ENCODE measurements at places on chromosomes 3 and 15.

DNA sequence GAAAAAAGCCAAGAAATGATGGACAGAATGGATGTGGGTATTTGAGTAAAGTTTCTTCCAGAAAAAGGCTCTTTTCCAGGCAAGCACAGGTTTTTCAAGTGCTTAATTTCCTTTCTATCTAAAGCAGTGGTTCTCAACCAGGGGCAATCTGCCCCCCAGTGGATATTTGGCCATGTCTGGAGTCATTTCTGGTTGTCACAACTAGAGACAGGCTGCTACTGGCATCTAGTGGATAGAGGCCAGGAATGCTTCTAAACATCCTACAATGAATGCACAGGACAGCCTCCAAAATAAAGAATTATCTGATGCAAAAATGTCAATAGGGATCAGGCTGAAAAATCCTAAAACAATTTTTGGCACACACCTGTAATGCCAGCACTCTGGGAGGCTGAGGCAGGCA, 23.9 kb downstream of the SEC22C start:
- no peaks in the 10 kb centered on the region for H3K27me3 ChIP-seq
- peaks cover 27% of the 10 kb centered on the region for H3K4me1 ChIP-seq
- peak; percentile 41 for DNase-seq
- peak overlapping the region; percentile 58 for H3K27ac ChIP-seq
- H3K4me3 ChIP-seq: no peak overlapping the region

DNA sequence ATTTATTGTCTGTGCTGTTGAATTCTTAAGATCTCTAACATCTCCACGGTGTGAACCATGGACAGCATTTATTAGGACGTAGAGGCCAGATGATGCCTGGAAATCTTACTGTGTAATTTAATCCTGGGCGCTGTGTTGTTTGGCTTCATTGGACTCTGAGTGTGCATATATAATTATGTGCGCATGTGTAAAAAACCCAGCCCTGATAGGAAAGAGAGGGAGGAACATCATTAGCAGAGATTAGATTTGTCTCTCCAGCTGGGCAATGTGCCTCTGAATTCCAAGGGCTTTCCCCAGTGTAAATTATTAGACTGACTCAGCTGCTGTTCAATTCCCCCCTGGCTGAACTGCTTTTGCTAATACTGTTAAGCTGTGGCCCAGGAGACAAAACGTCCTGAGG, 39.6 kb downstream of the MAP3K13 start:
- no peaks in the 10 kb centered on the region for H3K4me1 ChIP-seq
- no peaks in the 10 kb centered on the region for H3K36me3 ChIP-seq
- no peak for DNase-seq
- H3K4me3 ChIP-seq: no peak overlapping the region
- no peak overlapping the region for H3K27ac ChIP-seq

GRCh38 chr3:109373933-109374332, 36.6 kb upstream of the DPPA4 start:
- H3K27ac ChIP-seq: no peak overlapping the region
- no peaks in the 10 kb centered on the region for H3K4me1 ChIP-seq
- H3K4me3 ChIP-seq: no peak overlapping the region
- H3K36me3 ChIP-seq: no peaks in the 10 kb centered on the region
- H3K27me3 ChIP-seq: no peaks in the 10 kb centered on the region
- no peak for DNase-seq

DNA sequence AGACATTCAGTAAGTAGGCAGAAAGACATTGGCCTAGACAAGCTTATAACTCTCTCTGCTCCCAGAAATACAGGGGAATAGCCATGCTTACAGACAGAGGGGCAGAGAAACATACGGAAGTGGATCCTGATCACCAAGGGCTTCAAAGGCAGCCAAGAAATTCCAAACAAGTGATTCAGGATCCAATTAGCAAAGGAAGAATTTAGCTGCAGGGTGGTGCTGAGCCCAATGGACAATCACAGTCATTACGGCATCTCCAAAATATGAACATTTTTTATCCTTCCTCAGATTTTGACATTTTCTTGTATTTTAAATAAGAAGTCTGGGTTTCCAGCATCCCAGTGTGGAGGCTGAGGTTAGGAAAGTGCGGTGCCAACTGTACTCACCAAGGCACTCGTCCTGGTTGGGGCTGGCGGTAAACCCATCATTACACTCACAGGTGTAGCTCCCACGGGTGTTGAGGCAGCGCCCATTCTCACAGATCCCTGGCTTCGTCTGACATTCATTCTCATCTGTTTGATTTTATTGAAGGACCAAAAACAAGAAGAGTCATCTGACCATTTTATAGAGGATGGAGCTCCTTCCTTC, 96.8 kb downstream of the DUT start:
- no peak overlapping the region for H3K27ac ChIP-seq
- no peak for DNase-seq

GRCh38 chr15:84929795-84930603, 45.5 kb downstream of the SLC28A1 start:
- peaks cover 8% of the 10 kb centered on the region for H3K4me1 ChIP-seq
- no peak for DNase-seq
- H3K4me3 ChIP-seq: no peak overlapping the region
- H3K27me3 ChIP-seq: no peaks in the 10 kb centered on the region
- no peak overlapping the region for H3K27ac ChIP-seq

GRCh38 chr15:43966646-43967045, 139.8 kb downstream of the WDR76 start:
- no peaks in the 10 kb centered on the region for H3K4me1 ChIP-seq
- no peak for DNase-seq
- no peaks in the 10 kb centered on the region for H3K36me3 ChIP-seq
- H3K27ac ChIP-seq: no peak overlapping the region
- peaks cover 6% of the 10 kb centered on the region for H3K27me3 ChIP-seq

GRCh38 chr3:131299836-131300235, 81.7 kb upstream of the NUDT16 start:
- H3K36me3 ChIP-seq: no peaks in the 10 kb centered on the region
- no peak overlapping the region for H3K4me3 ChIP-seq
- H3K4me1 ChIP-seq: no peaks in the 10 kb centered on the region

GRCh38 chr3:134357261-134357913, 16.9 kb downstream of the AMOTL2 start:
- no peak overlapping the region for H3K4me3 ChIP-seq
- H3K4me1 ChIP-seq: no peaks in the 10 kb centered on the region
- no peaks in the 10 kb centered on the region for H3K36me3 ChIP-seq

DNA sequence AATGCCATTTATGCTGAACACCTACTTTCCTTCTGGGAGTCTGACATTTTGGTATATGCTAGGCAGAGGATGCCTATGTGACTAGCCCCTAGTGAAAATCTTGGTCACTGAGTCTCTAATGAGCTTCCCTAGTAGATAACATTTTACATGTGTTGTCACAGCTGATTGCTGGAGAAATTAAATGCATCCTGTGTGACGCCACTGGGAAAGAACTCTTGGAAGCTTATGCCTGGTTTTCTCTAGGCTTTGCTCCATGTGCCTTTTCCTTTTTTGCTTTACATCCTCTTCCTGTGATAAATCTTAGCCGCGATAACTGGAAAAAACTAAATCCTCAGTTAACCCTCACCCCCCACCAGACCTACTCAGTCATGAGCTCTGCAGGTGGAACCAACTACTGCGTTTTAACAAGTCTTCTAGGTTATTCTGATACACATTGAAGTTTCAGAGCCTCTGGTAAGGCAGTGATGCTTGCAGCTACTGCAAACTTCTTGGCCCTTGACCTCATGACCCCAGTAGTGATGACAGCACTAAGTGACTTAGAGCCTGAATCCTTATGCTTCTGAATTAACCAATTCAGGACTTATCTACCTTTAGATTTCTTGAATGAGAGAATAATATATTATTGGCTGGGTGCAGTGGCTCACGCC, 292.4 kb upstream of the SOX14 start:
- no peaks in the 10 kb centered on the region for H3K36me3 ChIP-seq
- H3K4me1 ChIP-seq: no peaks in the 10 kb centered on the region
- DNase-seq: no peak
- no peak overlapping the region for H3K27ac ChIP-seq

DNA sequence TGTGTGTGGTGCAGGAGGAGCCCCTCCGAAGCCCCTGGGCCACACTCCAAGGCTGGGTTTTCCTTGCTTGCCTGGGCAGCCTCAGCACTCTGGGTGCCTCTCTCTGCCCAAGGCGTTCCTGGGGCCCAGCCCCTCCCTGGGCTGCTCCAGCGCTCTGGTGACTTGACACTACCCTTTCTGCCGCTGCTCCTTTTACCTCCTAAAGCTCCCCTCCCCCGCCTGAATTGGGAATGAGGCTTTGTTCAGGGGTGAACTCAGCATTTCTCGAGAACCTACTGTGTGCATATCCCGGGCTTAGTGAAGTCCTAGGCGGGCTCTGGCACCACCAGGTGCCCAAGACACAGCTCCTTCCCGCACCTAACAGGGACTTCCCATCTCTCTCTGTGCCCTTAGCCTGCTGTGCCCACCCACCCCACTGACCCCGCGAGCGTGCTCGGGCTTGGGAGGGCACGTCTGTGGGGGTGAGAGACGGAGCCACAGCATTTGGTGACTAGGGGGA, 1.2 kb upstream of the BAHD1 start:
- no peaks in the 10 kb centered on the region for H3K36me3 ChIP-seq
- H3K4me3 ChIP-seq: peak overlapping the region; percentile 88

- H3K27me3 ChIP-seq: no peaks in the 10 kb centered on the region
- peaks cover 2% of the 10 kb centered on the region for H3K36me3 ChIP-seq
- peak overlapping the region; percentile 95 for H3K27ac ChIP-seq
- no peak for DNase-seq
- H3K4me1 ChIP-seq: peaks cover 31% of the 10 kb centered on the region
- H3K4me3 ChIP-seq: peak overlapping the region; percentile 94
Observed at GRCh38 chr3:71066849-71067261, 516.7 kb downstream of the FOXP1 start.

DNA sequence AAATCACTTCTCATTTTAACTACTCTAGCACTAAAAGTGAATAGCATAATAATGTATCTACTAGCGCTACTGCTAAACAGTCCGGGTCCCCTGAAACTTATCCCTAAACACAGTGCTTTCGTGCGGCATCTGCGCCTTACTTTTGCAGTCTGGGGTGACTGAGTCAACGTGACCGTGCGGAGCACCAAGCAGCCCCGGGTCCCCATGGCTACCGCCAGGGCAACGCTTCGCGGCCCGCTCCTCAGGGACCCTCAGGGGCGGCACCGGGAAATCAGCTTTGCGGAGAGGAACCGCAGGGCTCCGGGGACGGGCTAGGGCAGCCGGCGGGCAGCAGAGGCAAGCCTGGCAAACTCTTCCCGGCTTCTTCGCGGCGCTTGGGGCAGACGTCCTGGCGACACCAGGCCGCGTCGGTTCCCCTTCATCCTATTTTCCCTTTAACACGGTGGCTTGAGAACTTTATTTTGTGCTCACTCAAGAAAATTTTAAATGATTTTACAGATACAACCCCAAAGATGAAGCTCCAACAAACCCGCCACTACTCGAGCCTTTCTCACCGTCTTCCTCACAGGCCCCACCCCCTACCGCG, 757 bp upstream of the DIPK2A start:
- H3K27me3 ChIP-seq: no peaks in the 10 kb centered on the region
- DNase-seq: no peak
- no peaks in the 10 kb centered on the region for H3K36me3 ChIP-seq
- peak overlapping the region; percentile 89 for H3K4me3 ChIP-seq
- peaks cover 10% of the 10 kb centered on the region for H3K4me1 ChIP-seq
- peak overlapping the region; percentile 94 for H3K27ac ChIP-seq

GRCh38 chr15:98772895-98773294, 124.6 kb downstream of the IGF1R start:
- DNase-seq: no peak
- peaks cover 40% of the 10 kb centered on the region for H3K4me1 ChIP-seq
- no peak overlapping the region for H3K27ac ChIP-seq
- no peak overlapping the region for H3K4me3 ChIP-seq

GRCh38 chr3:58308728-58309127, 2.4 kb downstream of the HTD2 start:
- no peaks in the 10 kb centered on the region for H3K27me3 ChIP-seq
- H3K27ac ChIP-seq: peak overlapping the region; percentile 97
- peaks cover 13% of the 10 kb centered on the region for H3K4me1 ChIP-seq
- H3K36me3 ChIP-seq: no peaks in the 10 kb centered on the region
- no peak for DNase-seq

- no peaks in the 10 kb centered on the region for H3K27me3 ChIP-seq
- no peak overlapping the region for H3K4me3 ChIP-seq
- no peaks in the 10 kb centered on the region for H3K36me3 ChIP-seq
- no peaks in the 10 kb centered on the region for H3K4me1 ChIP-seq
Observed at GRCh38 chr3:194111336-194111735, 24.6 kb upstream of the HES1 start.

DNA sequence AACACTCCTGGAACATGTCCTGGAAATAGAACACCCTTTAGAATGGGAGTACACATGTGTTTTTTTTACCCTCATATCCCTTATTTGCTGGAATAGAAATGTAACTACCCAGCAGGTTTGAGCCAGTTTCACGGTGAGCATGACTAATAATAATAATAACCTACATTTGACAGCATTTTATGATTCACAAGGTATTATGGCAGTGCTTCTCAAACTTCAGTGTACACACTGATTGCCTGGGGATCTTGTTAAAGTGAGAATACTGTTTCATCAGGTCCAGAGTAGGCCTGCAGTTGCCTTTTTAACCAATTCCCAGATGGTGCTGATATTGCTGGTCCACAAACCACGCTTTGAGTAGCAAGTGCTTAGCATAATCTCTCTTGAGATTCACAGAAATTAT, 63.9 kb downstream of the NFKBIZ start:
- peaks cover 4% of the 10 kb centered on the region for H3K36me3 ChIP-seq
- no peak overlapping the region for H3K4me3 ChIP-seq
- no peaks in the 10 kb centered on the region for H3K4me1 ChIP-seq
- H3K27me3 ChIP-seq: no peaks in the 10 kb centered on the region
- DNase-seq: no peak
- H3K27ac ChIP-seq: no peak overlapping the region

DNA sequence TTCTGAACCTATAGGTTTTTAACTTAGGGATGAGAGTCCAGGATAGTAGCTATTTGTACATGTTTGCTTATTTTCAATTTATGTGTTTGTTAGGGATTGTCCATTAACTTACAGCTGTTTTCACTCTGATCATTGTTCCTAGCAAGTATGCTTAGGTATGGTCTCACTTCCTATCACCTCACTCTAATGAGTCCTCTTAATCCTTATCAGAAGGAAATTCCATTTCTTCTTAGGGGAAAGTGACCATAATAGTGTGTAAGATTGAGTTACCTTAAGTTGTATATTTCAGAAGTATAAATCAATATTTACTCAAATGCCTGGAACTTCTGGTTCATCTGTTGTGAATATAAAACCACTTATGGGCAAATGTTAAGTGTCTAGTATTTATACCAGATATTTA, 53.0 kb downstream of the PIAS1 start:
- no peak overlapping the region for H3K27ac ChIP-seq
- peaks cover 20% of the 10 kb centered on the region for H3K36me3 ChIP-seq
- H3K4me1 ChIP-seq: peaks cover 50% of the 10 kb centered on the region
- H3K4me3 ChIP-seq: no peak overlapping the region
- no peaks in the 10 kb centered on the region for H3K27me3 ChIP-seq

- H3K4me3 ChIP-seq: no peak overlapping the region
- H3K27ac ChIP-seq: no peak overlapping the region
- peaks cover 27% of the 10 kb centered on the region for H3K27me3 ChIP-seq
- no peak for DNase-seq
- peaks cover 16% of the 10 kb centered on the region for H3K4me1 ChIP-seq
- no peaks in the 10 kb centered on the region for H3K36me3 ChIP-seq
Observed at GRCh38 chr3:142884531-142884930, 4.4 kb downstream of the PCOLCE2 start.

GRCh38 chr3:186988806-186989205, 58.5 kb downstream of the ST6GAL1 start:
- no peaks in the 10 kb centered on the region for H3K27me3 ChIP-seq
- H3K27ac ChIP-seq: peak overlapping the region; percentile 51
- H3K4me1 ChIP-seq: peaks cover 73% of the 10 kb centered on the region
- no peak overlapping the region for H3K4me3 ChIP-seq
- DNase-seq: no peak
